ENCODE measurements at places on chromosomes 2 and 18.
A peak's percentile ranks its signal among the peaks of the same experiment; 100 is the strongest.

GRCh38 chr2:40403233-40403836 is 48.6 kb downstream of the SLC8A1 start:
- peak; percentile 62 for DNase-seq

GRCh38 chr2:202583709-202584219 is 51.0 kb upstream of the FAM117B start:
- no peak for DNase-seq

- DNase-seq = peak; percentile 19
These were observed 15.2 kb downstream of the TSPYL6 start for GRCh38 chr2:54240515-54241469.

DNA sequence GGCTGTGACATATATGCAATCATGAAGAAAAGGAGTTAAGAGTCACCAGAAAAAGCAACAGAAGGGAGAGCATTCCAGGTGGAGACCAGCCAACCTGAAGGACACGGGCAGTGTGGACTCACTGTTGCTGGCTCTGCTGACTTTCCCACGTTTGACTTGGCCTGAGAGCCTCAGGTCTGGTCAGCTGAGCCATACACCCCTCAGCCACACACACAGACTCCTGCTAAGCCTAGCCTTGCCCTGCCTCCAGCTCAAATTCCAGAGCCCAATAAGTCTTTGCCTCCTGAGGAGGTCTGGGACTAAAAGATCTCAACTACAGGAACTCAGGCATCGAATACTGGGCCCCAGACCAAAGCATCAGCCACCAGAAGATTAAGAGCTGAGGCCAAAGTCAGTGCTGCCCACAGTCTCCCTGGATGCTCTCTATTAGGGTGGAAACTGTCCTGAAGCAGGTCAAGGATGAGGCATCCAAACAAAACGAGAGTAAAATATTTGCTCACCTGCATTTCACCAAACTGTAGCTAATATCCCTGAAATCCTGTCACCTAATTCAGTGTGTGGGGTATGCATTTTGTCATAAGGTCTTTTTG is 23.3 kb downstream of the CACNB4 start:
- DNase-seq = no peak

GRCh38 chr2:232925821-232926156 is 55.7 kb downstream of the SNORC start:
- no peak for DNase-seq

DNA sequence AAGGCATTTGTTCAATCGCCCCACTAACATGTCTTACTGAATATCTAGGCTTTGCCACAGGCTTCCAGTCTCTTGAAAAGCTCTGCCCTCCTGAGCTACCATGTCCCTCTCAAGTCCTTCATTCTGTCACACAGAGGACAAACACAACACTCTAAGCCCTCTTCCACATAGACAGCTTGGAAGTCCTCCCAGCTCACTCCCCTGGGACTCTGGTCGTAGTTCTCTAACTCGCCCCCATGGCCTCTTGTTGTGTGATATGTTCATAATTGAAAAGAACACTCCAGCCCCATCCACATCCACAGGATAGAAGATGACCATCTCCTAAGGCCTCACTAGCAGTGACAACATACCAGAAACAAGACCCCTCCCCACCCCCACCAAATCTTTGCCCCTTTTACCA is 37.9 kb downstream of the BUB1 start:
- DNase-seq = no peak

DNA sequence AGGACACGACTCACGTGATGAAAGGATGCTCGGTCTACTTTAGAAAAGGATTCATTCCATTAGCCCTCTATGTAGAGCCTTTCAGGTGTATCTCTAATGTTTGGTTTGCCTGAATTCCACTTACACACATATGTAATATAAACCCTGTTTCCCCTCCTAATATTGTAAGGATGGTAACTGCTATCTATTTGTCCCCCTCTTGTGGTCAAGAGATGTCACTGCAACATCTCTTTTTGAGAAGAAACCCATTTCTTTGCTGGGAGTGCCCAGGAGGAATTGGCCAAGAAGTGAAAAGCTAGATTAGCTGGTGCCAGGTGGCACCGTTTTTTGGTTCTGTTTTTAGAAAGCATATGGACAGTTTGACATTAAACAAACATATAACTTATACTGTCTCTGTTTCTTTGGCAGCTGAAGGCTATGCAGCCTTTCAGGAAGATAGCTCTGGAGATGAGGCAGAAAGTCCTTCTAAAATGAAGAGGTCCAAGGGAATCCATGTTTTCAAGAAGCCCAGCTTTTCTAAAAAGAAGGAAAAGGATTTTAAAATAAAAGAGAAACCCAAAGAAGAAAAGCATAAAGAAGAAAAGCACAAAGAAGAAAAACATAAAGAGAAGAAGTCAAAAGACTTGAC is 41.2 kb downstream of the RALBP1 start:
- DNase-seq = peak; percentile 60

DNA sequence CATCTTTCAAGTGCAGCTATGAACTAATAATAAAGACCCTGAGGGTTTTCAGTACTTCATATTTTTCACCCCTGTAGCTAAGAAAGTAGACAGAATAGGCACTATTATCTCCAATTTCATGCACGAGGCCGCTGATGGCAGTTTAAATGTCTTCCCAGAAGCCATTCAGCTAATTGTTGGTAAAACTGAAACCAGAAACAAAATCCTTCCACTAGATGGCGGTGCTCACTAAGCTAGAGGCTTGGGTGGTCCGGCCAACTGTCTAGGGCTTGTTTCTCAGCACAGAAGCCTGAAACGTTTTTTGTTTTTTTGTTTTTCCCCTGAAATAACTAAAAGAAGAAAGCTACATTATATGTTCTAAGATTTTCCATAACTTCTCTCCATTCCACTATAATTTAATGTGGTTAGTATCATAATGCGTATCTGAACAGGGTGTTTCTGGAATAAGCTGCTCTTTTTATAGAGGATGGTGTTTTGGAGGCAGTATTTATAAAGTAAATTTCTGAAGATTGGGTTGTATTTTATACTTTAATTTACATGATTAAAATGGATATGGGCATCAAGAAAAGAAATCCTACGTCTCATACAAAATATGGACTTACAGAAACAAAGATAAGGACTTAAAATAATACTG is 159.4 kb downstream of the PIK3C3 start:
- peak; percentile 84 for DNase-seq

GRCh38 chr2:30355306-30355705 is 91.7 kb upstream of the LCLAT1 start:
- no peak for DNase-seq

GRCh38 chr2:215970425-215970824 is 42.9 kb downstream of the MREG start:
- no peak for DNase-seq

DNA sequence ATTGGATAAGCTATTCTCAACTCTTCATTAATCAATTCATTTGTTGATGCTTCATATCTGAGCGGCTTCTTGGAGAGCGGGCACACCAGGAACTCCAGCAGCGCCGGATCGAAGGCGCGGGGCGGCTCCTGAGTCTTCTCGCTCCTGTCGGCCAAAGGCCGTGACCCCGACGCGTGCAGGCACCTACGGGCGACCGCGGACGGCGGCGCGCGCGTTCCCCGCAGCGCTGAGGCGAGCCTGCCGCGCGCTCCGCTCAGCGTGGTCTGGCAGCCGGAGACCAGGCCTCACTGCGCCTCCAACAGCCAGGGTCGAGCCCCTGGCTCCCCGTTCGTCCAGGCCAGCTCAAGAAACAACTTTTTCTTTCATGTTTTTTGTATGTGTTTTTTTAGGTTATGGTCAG is 97.5 kb downstream of the ICA1L start:
- no peak for DNase-seq

GRCh38 chr2:237904831-237905599 is 45.6 kb downstream of the RAMP1 start:
- DNase-seq = peak; percentile 74

DNA sequence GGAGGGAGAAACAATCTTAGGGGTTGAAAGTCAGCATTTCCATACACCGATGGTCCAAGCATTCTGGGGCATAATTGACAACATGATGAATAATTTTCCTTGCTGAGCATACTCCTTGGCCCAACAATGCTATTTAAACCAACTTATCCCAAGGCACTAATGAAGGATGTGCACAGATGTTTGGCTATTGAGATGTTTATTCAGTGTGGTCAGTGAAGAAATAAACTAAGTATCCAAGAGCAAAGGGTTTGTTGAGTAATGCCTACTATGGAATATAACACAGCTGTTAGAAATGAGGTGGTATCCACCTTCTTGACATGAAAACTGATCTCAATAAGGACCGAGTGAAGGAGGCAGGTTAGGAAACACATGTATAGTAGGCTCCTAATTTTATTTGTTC is 53.9 kb upstream of the RAB6D start:
- DNase-seq = peak; percentile 51

DNA sequence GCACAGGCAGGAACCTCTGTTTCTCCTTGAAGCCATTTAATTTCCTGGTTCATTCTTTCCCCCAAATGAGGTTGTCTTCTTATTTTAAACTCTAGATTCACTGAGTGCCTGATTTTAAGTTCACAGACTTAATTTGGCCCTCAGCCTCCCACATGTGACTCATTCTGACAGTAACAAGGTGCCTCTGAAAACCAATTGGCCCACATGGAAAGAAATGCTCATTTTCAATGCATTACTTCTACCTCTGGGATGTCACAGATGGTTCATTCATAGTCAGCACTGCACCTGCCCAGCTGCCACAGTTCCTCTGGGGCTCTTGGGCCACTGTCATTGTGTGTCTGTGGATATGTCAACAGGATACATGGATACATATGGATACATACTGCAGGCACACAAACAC is 140.4 kb upstream of the CAPN13 start:
- no peak for DNase-seq

DNA sequence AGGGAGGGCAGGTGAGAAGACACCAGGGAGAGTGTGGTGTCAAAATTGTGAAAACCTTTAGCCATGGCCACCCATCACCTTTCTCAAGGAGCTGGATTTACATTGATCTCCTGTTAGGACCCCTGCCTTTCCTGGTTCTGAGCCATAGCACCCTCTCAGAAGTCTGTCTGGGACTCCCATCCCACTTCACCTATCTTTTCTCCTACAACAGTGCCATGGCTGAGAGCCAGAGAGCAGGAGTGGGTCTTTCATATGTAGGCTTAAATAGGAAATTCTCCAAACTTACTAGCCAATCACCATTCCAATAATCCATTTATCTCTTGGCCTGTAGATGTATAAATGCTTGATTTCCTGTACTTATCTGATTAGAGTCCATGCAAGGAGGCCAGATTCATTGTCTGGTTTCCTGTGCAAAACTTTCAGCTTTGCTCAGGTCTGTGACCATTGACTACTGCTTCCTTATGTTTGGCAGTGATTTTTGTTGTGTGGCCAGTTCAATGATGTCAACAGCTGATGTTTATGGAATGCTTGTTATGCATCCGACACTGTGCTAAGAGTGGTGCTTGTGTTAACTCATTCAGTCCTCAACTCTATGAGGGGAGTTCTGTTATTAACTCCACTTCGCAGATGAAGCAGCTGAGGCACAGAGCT is 57.6 kb upstream of the IGFBP5 start:
- no peak for DNase-seq

DNA sequence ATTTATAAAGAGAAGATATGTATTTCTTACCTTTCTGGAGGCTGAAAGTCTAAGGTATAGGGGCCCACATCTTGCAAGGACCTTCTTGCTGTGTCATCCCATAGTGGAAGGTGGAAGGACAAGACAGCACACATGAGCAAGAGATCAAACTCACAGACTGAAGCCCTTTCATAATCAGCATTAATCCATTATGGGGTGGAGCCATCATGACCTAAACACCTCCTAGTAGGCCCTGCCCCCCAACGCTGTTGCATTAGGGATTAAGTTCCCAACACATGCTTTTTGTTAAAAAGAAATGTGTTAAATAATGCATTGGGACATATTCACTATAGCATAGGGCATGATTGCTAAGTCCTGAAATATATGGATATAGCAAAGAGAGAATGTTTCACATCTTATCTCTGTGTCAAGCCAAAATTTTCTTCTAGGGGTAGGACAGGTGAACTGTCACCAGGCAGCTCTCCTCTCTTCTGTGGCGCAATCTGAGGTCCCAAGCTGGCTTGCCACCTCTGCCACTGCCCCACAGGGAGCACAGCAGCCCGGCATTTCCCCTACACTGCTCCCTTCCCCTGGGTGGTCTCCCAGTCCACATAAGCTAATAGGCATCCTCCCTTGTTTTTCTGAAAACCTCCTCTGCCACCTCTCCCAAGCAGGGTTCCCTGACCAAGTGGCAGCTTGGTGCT is 8.3 kb upstream of the CTIF start:
- no peak for DNase-seq

DNA sequence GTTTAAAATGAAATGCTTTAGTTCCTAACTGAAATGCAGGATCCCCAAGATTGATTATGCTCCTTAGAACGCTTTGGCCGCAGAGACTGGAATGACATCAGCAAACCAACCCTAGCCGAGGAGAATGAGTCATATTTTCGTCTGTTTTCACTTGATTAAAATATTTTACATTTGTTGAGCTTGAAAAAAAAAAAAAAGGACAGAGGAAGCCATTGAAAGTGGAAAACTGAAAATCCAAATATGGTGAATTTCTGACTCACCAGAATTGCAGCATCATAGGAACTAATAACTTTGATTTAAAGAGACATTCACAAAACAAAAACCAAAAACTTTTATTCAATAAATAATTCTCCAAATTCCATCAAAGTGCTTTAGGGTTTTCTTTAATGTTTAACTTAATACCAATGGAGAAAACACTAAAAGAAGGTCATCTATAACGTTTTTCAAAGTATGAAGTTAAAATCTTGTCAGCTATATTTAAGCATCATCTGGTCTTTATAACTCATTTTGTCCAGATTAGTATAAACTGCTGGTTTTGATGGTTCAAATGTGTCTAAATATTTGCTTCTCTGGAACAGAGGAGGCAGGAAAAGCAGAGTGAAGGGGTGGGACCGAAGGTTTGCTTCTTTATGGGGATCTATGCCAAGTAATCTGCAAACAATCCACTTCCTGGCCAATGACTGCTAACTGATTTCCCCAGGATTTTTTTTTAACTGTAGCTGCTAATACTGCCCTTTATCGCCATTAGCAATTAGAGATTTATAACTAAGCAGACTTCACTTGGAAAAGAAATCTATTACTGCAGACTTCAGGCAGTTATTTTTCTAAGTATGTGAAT is 30.9 kb upstream of the COL5A2 start:
- DNase-seq = peak; percentile 96

GRCh38 chr18:58784601-58785137 is 80.0 kb upstream of the ZNF532 start:
- DNase-seq = peak; percentile 37

Data from mesenchymal stem cell (in vitro differentiated cells and primary cell).